HT1080 (cell line): ENCODE measurements at places on chromosomes 5 and 9.

DNA sequence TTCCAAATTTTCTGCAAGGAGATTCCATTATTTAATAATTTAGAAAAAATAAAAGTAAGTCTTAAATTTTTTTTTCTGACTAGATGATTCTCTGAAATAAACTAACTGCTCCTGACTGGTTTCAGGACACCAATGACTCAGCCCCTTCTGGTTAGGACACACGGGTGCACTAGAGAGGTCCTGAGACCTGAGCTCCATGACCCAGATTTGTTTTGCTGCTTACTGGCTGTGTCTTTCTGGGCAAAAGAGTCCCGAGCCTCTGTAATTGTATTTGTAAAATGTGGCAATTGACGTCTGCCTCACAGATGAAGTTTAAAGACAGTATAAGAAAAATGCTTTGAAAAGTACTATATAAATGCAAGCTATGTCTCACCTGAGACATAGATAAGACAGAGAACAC is 89.1 kb downstream of the SLC24A2 start:
- no peak for DNase-seq

GRCh38 chr9:87309236-87309635 is 188.4 kb upstream of the DAPK1 start:
- DNase-seq, result no peak

DNA sequence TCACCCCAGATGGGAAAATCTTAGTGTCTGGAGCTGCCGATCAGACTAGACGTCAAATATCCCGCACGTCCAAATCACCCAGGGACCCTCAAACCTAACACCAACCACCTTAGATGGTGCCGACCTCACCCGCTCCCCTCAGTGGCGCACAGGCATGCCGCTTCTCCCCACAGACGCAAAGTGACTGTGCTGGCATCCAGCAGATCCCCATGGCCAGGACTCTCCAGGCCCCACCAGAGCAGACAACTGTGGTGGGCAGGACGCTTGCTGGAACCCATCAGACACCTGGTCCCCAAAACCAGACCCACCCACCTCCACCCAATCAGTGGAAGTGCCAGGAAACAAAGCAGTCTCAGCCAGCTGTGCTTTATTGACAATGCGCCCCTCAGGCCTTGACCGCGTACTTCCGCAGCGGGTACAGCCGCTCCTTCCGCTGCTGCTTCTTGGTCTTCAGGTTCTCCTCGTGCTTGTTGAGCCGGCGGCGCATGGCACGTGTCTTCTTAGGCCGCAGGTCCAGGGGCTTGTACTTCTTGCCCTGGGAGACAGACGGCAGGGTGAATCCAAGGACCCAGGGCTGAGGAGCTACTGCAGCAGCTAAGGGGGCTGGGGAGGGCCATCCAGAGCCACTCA is 4.1 kb downstream of the RPL35 start:
- DNase-seq, result no peak

DNA sequence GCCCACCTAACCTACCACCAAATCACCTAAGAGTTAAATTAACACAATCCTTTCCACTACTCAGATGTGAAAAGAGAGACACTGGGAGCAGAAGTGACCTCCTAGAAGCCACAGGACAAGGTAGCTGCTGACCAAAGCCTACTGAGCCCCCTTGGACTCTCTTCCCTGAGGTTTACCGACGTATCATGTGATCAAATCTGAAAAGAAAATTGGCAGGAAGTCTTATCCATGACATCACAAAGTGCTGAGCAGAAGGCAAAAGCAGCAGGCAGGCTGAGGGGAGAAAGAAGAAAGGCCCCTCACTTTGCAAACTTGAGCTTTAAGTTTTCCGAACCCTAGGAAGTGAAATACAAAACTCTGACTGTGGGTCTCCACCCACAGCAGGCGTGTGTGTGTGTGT is 11.1 kb downstream of the PRELID2 start:
- no peak for DNase-seq

DNA sequence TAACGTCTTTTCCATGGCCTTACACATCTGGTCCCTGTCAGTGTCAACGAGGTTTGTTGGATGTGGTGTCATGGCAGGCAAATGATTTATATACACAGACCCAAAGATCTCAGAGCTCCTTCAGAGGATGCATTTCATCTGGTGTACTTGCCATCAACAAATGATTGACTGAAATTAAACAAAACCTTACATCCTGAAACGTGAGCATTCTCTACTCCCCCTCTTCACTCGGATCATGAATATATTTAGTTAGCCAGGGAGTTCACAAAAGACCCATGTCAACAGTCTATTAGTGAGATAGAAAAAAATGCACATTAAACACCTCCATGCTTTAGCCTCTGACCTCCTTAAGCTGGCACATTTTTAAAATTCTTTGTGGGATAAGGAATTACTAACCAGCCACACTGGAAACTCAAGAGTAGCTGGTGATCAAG is 215.6 kb downstream of the EFNA5 start:
- DNase-seq, result peak; percentile 69

DNA sequence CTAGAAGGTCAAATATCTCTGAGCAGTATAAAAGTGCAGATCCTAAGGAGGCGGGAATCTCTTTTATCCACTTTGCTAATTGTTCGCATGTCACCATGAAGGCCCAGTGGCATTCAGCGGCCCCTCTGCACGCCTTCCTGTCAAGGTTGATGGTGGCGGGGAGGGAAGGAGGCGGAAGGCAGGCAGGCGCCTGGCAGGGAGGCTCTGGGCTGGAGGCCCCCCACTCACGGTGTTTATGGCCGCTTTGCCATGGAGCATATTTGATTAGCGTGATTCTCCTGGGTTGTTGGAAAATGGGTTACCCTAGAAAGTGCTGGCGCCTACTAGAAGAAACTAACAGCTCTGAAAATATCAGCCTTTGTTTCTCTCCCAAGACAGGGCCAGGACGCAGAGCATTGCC is 209.6 kb downstream of the FSTL4 start:
- DNase-seq, result no peak

DNA sequence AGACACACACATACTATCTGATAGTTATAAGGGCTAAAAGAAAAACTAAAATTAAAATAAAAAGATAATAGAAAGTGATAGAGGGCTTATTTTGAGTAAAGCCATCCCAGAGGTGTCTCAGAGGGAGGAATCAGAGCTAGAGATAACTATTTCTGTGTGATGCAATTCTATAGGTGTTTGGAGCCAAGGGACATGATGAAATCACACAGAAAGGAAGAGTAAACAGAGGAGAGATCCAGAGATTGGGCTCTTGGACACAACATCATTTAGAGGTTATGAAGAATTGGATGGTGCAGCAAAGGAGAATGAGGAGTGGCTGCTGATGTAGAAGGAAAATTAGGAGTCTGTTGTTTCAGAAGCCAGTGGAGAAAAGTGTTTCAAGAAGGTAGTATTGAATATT is 393.5 kb downstream of the DIRAS2 start:
- no peak for DNase-seq

GRCh38 chr5:150156027-150156368 is 353 bp upstream of the PDGFRB start:
- no peak for DNase-seq

DNA sequence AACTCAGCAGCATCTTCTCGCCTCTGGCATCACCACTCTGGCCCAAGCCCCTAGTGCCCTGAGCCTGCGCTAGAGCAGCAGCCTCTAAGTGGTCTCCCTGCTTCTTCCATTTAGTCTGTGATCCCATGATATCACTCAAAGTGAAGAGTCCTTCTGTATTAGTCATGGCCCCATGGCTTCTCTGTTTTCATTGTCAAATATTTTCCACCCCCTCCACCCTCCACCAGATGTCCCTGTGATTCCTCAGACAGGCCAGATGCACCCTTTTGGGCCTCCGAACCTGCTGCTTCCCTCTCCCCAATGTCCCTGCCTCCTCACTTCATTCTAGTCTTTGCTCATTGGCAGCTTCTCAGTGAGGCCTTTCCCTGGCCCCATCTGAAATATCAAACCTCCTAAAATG is 299.2 kb downstream of the SPOCK1 start:
- peak; percentile 64 for DNase-seq

DNA sequence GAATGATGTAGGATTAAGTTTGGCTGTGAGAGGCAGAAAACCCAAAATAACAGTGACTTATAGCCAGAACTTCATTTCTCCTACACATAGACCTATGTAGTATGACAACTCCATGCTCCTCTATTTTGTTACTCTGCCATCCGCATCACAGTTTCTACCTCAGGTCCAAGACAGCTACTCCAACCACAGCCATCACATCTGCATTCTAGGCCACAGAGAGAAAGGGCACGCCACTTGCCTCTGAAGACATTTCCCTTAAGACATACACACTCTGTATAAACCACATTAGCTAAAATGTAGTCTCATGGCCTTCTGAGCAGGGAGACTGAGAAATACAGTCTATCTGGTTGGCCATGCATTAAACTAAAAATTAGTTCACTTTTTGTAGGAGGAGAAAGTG is 10.0 kb downstream of the SPINK4 start:
- DNase-seq, result no peak

DNA sequence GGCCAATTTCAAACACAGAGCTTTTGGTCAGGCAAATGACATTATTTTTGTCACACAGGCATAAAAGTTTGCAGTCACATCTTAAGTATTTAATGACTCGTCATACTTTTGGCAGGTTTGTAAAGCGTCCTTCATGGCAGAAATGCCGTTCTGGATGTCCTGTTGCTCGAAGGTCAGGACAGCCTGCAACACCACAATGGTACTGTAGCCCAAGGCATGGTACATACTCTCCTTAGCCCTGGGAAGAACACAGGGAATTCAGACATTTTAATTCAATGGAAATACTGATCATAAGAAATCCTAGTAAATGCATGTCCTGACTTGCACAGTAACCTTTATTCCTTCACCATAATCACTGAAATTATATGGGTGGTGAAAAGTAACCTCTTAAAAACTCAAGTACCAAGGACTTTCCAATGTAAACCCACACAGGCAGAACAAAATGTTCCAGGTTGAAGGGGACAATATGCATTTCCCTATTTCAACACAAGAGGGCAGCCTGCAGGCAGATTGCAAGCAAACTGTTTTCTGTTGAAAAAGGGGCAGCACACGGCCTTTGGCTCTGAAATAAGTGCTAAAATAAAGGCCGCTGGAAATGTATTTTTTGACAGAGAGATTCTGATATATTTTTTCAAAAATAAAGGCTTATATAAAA is 95.7 kb downstream of the TTC39B start:
- DNase-seq, result peak; percentile 52

- DNase-seq, result peak; percentile 87
These were observed 442.4 kb upstream of the ZNF462 start for GRCh38 chr9:106420511-106420944.

GRCh38 chr5:36397901-36398536 is 96.3 kb upstream of the RANBP3L start:
- peak; percentile 64 for DNase-seq

DNA sequence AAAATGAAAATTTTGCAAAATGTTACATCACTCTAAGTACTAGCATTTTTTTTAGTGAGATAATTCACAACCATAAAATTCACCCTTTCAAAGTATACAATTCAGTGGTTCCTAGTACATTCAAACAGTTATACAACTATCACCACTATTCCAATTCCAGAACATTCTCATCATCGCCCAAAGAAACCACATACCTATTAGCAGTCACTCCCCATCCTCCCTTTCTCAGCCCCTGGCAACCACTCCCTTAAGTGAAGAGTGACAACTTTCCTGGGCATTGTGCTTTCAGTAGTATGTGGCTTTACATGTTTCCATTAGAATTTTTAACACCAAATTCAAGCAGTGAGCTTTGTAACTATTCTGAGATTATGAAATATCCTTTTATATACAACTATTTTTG is 81.4 kb downstream of the RASEF start:
- DNase-seq, result no peak

GRCh38 chr5:176389135-176390123 is 878 bp downstream of the HIGD2A start:
- DNase-seq, result no peak

- no peak for DNase-seq
These were observed 53.7 kb upstream of the RPL26L1 start for GRCh38 chr5:172905346-172906140.

- DNase-seq, result no peak
These were observed 4.4 kb upstream of the CD180 start for GRCh38 chr5:67200809-67201562.

- DNase-seq, result no peak
These were observed 33.5 kb downstream of the ANXA6 start for GRCh38 chr5:151123897-151124751.

DNA sequence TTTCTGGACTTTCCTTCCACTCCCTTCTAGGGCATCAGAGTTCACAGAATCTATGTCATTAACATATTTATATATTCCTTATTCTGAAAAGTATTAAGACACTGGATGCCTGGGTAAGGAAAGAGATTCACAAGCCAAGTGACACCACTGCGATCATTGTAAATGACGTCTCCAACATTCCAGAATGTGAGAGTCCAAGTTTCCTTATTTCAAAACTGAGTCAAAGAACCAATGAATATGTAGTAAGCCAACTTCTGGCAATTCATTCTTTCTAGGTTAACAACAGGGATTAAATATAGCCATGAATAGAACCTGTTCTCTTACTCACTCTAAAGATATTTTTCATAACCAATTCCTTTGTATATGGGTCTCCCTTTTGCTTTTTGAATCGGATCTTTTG is 18.1 kb downstream of the RAI14 start:
- peak; percentile 58 for DNase-seq

DNA sequence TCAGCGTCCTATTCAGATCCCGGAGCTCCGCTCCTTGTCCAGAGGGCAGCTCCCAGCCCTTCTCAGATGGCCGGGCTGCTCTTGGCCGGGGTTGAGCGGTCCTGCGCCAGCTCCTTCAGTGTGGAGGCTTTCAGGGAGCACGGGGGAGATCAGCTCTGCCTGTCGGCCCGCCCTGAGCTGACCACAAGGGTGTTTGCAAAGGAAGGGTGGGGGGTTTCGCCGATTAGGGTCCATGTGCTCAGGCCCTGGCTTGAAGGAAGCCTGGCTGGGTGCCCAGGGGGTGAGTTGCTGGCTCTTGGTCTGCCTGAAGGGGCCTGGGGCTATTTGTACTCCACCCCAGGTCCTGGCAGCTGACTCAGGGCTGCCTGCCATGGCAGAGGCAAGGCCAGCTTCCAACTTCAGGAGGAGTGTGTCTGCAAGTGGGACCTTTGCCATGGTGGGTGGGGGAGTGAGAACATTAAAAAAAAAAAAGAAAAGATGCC is 250.1 kb upstream of the KLF4 start:
- no peak for DNase-seq

GRCh38 chr5:161064297-161064696 is 212.3 kb upstream of the ATP10B start:
- no peak for DNase-seq

- peak; percentile 76 for DNase-seq
These were observed 687.1 kb downstream of the TLE1 start for GRCh38 chr9:81002242-81002641.

DNA sequence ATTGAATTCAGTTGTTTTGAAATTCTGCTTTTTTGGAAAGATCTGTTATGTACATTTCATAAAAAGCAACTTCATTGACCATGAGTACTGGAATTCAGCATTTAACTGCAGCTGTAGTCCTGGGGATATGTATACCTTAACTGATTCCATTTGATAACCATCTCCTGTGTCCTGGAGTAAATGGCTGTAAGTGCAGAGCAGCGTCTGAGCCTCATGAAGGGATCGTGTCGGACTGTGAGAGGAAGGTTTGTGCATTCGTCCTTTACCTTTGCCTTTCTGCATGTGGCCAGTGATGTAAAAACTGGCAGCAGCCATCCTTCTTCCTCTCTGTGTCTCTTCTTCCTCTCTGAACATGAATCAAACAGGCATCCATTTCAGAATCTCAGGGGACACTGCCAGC is 287.2 kb downstream of the FANCC start:
- no peak for DNase-seq
